ENCODE measurements at places on chromosomes 3 and 15. TPM values are rescaled to one million over a fixed set of nuclear protein-coding genes. Genes with fewer than 3 reads are reported as not detected.

GRCh38 chr3:193396451-193397244 lies 18.1 kb upstream of the ATP13A5 start:
- no peak overlapping the region for H3K4me3 ChIP-seq
- DNase-seq, result no peak
- H3K4me1 ChIP-seq, result no peaks in the 10 kb centered on the region
- H3K27ac ChIP-seq, result no peak overlapping the region
- no peaks in the 10 kb centered on the region for H3K27me3 ChIP-seq
- H3K36me3 ChIP-seq, result no peaks in the 10 kb centered on the region

GRCh38 chr3:69914395-69914794 lies 85.1 kb upstream of the SAMMSON start:
- H3K27me3 ChIP-seq, result no peaks in the 10 kb centered on the region
- H3K27ac ChIP-seq, result no peak overlapping the region
- H3K4me1 ChIP-seq, result no peaks in the 10 kb centered on the region
- no peaks in the 10 kb centered on the region for H3K36me3 ChIP-seq

The MEGF11 gene
- total RNA-seq, result not detected

GRCh38 chr3:101074518-101074917 lies 81.3 kb upstream of the ABI3BP start:
- no peak overlapping the region for H3K4me3 ChIP-seq
- no peak for DNase-seq
- no peak overlapping the region for H3K27ac ChIP-seq
- no peaks in the 10 kb centered on the region for H3K4me1 ChIP-seq
- no peaks in the 10 kb centered on the region for H3K27me3 ChIP-seq
